ENCODE measurements at places on chromosomes 2 and 18.

DNA sequence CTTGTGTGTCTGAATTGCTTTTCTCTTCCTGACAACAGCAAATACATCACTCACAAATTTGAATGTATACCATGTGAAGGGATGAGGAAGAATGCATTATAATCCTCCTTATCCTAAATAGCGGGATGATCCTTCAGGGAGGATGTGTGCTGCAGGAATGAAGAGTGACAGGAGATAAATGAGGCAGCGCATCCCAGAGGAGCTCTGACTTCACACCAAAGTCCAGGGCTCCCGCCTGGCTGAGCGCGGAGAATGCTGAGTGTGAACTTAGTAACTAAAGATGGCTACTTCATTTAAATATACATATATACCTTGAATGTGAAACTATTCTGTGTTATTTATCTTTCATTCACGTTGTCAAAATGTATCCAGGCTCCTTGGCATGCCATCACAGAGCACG, 145.2 kb upstream of the TPO start:
- no peak for DNase-seq

- no peak for DNase-seq
These were observed 794.3 kb upstream of the CDH7 start for GRCh38 chr18:64956465-64956864.

- no peak for DNase-seq
These were observed 64.8 kb upstream of the GALNT5 start for GRCh38 chr2:157192445-157193423.

GRCh38 chr2:115294999-115295398, 852.6 kb downstream of the DPP10 start:
- DNase-seq = no peak

DNA sequence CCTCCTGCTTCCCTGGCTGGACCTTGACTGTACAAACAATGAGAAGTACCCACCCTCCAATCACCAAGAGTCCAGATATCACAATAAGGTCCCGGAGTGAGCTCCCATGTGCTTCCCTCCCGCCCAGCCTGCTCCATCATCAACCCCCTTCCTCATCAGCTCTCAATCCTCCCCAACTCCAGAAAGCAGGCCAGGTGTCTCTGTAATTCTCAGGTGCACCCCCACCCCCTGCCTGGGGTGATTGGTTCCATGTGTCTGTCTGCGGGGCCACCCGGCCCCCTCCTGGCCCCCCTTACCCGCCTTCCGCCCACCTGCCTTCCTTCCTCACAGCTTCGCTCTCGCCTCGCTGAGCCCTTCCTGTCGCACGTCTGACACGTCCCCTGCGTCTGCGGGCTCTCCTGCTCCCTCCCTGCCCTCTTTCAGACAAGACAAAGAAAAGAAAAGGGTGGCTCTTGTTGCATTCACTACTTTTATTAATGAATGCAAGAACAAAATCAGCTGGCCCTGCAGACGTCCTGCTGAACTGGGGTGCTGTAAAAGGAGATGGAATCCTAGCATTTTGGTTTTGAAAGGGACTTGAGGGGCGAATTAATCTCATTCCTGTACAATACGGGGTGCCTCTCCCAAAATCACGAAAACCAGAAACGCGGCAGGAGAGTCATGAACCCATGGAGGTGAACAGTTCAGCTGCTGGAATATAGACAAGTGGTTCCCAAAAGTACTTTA, 26.5 kb upstream of the IGFBP2 start:
- peak; percentile 59 for DNase-seq

DNA sequence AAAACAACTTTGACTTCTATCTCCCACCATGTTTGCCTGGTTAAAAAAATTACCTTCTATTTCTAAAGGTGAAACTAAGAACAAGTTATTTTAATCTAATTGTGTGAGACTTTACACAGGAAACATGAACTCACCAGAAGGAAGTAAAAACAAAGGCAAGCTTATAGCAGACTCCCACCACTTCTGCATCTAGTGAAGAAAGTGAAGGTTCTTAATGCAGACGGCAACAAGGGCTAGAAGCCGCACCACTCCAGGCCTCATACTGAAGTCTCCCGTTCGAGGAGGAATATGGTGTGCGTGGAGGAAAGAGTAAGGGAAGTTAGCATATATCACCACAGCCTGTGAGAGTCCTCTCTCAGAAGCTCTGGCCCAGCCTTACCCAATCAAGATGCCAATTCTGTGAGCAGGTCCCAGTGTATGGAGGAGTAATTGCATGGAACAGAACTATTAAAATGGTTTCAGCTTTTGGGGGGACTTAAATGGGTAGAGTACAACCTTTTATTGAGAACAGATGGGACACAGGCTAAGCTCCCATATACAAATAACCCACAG, 958.7 kb downstream of the BCL11A start:
- no peak for DNase-seq

DNA sequence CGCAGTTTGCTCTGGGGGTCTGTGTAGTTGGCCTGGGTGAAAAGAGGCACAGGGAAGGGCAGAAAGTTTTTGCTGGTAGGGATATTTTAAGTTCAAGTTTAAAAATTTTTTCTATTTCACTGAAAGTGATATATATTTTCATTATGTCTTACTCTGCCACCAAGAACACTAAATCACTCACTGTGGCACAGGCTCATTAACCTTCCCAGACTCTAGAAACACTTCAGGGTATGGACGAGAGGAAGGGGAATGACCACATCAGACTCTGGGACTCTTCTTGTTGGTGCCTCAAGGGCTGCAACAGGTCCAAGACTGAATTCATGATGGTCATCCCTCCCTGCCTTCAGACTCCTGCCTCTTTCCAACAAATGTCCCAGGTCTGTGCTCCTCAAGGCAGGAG, 29.0 kb downstream of the INO80C start:
- no peak for DNase-seq

DNA sequence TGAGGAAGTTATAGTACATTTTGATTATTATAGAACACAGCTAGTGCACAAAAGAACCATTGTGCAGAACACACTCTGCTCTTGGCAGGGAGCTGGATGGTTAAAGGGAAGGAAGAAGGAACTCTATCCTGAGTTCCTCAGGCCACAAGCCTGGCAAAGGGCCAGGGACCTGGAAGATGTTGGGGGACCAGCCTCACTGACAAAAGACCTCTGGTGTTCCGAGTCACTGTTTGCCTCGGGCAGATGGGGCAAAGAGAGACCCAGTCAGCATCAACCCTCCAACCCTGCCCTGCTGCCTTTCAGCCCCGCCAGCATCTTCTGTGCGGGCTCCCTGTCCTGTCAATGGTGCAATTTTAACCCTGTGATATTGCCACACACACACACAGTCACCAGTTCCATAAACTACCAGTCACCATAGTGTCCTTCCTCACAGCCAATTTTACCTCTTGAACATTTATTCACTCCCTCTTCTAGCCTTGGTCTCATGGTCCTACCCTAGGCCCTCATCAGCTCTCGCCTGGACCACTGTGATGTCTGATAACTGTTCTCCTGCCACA, 21.9 kb downstream of the NEMP2 start:
- no peak for DNase-seq

GRCh38 chr18:41875094-41875780, 79.8 kb upstream of the PIK3C3 start:
- DNase-seq = no peak

- DNase-seq = no peak
These were observed 1.1 kb downstream of the MAP3K20 start for GRCh38 chr2:173076581-173077345.

DNA sequence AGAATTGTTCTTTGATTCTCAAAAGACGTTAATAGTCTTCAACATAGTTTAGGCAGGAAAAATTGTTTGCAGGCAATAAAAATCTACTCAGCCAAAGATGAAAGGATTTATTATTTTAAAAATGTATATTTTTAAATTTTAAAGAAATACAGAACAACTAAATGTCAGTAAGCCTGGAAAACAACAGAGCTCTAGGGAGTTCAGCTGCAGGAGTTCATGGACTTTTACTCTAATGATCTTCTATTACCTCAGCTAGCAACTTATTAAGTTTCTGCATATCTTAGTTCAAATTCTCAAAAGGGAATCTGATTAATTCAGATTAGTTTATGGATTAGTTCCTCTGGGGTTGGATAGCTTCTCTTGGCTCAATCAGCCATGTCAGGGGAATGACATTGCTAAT, 17.9 kb upstream of the XIRP2 start:
- DNase-seq = no peak

- DNase-seq = no peak
These were observed 24.2 kb downstream of the ICOS start for GRCh38 chr2:203960811-203961210.

- DNase-seq = no peak
These were observed 51.5 kb downstream of the HAUS1 start for GRCh38 chr18:46155641-46156051.

- DNase-seq = peak; percentile 84
These were observed 36.7 kb upstream of the BMP10 start for GRCh38 chr2:68907920-68908253.

- DNase-seq = no peak
These were observed 224.9 kb downstream of the TWIST2 start for GRCh38 chr2:239072786-239073185.

GRCh38 chr2:11018651-11019185, 107.0 kb downstream of the KCNF1 start:
- DNase-seq = no peak

DNA sequence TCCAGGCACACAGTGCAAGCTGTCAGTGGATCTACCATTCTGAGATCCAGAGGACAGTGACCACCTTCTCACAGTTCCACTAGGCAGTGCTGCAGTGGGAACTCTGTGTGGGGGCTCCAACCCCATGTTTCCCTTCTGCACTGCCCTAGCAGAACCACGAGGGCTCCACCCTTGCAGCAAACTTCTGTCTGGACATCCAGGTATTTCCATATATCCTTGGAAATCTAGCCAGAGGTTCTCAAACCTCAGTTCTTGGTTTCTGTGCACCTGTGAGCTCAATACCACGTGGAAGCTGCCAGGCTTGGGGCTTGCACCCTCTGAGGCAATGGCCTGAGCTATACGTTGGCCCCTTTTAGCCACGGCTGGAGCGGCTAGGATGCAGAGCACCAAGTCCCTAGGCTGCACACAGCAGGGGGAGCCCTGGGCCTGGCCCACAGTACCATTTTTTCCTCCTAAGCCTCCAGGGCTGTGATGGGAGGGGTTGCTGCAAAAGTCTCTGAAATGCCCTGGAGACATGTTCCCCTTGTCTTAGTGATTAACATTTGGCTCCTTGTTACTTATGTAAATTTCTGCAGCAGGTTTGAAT, 77.5 kb downstream of the MAP4K3 start:
- no peak for DNase-seq

GRCh38 chr2:205002390-205002789, 457.1 kb downstream of the PARD3B start:
- DNase-seq = no peak

DNA sequence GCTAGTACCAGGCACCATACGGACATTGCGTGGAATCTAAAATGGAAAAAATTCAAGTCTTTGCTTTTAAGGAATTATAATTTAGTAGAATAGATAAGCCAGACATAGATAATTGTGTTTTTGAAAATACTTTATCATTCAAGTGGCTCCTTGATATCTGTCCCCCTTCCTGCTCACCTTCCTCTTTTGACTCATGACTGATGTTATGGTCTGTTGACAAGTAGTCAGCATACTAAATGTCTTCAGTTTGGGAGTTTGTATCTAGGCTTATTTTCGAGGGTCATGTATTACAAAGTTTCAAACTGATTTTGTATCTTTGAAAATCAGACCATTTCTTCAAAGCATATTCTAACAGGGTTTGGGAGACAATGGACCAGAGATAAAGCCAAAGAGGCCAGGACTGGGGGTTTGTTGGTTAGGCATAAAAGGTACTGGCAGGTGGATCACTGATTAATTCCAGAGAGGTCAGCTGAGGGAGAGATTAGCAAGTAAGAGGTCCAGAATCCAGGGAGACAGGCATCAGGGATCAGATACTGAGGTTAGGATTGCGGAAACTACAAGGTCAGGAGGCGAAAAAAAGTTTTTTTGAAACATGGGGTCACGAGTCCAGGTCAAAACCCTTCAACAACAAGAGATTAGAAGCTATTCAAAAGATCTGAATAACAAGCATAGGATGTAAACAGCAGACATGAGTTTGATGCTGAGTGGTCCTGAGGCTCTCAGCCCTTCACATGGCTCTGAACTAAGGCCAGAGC, 31.5 kb upstream of the KLHL14 start:
- peak; percentile 53 for DNase-seq

DNA sequence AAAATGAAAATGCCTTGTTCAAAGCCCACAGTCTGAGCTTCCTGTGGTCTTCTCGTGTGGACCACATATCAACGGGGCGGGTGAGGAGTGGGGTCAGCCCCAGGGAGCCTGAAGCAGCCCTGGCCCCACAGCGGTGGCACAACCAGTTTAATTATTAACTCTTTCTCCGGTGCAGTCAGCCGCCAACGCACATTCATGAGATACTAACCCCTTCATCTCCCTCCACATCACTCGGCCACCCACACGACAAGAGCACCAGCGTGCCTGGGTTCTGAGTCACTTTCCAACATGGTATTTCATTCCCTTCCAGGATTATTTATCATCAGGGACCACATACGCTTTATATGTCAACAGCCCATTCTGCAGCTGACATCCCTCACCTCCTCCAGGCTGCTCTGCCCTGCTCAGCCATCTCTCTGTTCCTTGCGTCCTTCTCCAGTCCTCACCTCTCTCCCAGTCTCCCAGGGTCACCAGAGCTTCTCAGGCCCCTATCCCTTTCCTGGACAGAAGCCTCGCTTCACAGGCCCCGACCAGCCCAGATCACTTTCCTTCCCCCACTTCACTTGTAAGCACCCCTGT, 48.0 kb upstream of the ID2 start:
- no peak for DNase-seq

DNA sequence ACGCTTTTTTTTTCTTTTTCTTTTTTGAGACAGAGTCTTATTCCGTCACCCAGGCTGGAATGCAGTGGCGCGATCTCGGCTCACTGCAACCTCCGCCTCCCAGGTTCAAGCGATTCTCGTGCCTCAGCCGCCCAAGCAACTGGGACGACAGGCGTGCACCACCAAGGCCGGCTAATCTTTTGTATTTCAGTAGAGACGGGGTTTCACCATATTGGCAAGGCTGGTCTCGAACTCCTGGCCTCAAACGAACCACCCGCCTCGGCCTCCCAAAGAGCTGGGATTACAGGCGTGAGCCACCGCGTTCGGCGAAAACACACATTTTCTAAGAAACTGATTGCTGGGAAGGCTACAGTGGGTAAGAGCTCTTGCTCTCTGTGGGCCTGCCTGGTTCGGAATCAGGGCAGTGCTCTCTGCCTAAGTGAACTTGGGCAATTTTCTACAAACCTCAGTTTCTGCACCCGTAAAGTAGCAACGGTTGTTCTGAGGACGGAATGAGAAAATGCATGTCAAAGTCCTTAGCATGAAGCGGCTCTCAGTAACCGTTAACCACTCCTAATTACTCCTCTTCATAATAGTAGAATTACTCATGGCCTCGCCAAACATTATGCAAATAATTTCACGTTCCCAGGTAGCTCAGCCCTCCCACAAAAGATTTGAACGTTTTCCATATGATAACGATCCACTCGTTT, 1.0 kb upstream of the PMAIP1 start:
- no peak for DNase-seq

DNA sequence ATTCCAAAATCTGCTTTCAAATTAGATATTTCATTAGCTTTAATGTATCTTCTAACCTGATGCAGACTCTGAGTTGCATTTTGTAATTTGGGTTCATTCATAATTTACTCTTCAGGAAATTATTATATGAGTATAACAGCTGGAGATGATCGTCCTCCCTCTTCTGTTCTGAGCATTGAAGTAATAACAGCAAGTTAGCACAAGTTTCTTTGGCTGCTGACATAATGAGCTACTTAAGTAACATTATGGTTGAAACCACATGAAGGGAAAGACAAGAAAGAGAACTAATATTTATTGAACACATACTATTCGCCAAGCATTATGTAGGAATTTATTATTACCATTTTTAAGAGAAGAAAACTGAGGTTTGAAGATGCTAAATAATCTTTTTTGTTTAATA, 75.1 kb downstream of the CPO start:
- DNase-seq = no peak

- no peak for DNase-seq
These were observed 30.5 kb downstream of the TCF7L1 start for GRCh38 chr2:85163675-85164074.
